ENCODE measurements at places on chromosomes 1 and 21.

DNA sequence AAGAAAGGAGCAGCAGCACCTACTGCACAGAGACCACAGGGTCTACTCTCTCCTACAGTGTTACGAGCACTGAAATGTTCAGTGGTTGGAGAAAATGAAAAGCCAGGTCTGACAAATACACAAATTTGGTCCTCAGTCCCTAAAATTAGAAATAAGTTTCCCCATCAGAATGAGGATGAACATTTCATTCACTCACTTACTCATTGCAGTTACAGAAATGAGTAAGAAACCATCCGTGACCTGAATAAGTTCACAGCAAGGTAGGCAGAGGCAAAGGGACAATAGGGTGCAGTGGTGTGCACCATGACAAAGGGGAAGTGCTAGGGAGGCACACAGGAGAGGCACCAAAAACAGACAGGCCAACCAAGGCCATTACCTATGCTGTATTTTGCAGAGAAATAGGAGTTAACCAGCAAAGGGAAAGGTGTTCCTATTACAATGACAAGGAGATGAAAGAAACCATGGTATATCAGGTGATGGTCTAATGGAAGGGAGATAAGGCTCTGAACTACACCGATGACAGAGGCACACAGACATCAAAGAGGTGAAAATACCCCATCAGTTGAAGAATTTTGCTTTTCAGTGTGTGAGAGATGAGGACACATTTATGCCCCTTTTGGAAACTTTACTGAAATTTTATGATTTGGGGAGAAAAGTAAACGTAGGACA, 29.4 kb downstream of the VAV3 start:
- no peak for DNase-seq

GRCh38 chr1:57986432-57986831, 560.1 kb downstream of the OMA1 start:
- DNase-seq, result no peak

- DNase-seq, result no peak
Observed at GRCh38 chr1:7783178-7783711, 846 bp upstream of the PER3 start.

GRCh38 chr1:32870615-32871363, at the start of gene FNDC5:
Gene FNDC5 (minus strand): TSS chr1:32870912.
- DNase-seq, result no peak

DNA sequence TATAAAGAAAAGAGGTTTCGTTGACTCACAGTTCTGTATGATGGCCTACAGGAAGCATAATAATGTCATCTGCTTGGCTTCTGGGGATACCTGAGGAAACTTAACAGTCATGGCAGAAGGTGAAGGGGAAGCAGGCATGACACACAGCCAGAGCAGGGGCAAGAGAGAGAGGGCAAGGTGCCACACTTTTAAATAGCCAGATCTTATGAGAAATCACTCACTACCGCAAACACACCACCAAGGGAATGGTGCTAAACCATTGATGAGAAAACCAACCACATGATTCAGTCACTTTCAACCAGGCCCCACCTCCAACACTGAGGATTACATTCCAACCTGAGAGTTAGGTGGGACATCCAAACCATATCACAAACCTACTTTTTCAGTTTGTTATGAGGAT, 245.9 kb upstream of the SGIP1 start:
- DNase-seq, result no peak

DNA sequence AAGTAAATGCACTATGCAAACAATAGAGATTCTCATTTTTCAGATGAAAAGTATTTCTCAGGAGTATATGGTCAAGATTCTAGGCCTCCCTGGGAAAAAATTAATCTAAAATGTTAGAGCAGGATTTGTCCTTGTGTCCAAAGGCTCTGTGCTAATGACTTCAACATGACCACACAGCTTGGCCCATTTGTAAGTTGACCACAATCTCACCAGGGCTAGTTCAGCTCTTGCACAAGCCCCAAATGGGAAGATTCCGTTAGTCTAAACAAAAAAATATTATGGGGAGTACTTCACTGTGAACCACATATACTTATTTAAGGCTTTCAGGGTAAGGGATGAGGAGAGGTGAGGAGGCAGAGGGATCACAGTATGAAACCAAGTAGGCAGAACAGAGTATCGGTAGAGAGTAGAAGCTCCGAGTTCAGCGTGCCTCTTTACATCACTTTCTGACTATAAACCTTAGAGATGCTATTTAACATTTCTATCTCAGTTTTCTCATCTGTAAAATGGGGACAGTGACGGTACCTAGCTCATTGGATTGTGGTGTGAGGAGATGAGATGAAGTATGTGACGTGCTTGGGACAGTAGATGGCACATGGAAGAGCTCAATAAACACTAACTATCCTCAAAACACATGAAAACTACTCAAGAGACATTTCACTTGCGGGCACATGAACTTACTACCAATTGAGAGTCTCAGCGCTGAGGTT, 37.8 kb upstream of the CTTNBP2NL start:
- no peak for DNase-seq

GRCh38 chr1:235746245-235746644, 96.7 kb upstream of the GNG4 start:
- no peak for DNase-seq

DNA sequence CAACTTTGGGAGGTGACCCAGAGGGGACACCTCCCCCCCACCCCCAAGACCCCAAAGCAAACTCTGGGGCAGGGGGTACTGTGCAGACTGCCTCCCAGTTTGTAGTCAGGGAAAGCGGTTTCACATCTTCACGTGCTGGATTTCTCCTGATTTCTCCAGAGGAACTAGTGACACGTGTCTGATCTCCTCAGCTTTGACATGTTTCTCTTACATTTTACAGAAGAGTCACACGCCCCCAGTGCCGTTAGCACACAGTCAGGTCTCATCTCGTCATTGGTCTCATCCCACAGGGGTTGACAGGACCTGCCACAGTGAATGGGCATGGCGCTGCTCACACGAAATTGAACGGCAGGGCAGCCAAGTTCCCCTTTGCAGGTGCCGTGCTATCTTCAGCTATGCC, 11.8 kb downstream of the PDPN start:
- DNase-seq, result no peak

DNA sequence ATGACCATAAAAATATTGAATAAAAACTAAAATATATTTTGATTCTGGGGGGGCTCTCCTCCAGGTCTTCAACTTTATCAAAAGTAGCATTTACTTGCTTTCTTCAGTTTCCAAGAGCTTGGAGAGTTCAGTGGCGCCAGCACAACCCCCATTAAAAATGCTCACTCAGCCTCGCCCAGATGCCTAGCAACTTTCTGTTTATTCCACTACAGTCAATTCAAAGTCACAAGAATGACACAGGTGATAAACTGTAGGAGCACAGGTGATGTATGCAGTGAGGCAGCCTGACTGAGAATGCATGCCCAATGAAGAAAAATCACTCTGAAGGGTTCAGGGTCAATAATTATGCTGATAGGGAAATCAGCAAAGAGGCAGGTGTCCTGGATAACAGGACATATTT, 159.4 kb upstream of the ATP1B1 start:
- no peak for DNase-seq

DNA sequence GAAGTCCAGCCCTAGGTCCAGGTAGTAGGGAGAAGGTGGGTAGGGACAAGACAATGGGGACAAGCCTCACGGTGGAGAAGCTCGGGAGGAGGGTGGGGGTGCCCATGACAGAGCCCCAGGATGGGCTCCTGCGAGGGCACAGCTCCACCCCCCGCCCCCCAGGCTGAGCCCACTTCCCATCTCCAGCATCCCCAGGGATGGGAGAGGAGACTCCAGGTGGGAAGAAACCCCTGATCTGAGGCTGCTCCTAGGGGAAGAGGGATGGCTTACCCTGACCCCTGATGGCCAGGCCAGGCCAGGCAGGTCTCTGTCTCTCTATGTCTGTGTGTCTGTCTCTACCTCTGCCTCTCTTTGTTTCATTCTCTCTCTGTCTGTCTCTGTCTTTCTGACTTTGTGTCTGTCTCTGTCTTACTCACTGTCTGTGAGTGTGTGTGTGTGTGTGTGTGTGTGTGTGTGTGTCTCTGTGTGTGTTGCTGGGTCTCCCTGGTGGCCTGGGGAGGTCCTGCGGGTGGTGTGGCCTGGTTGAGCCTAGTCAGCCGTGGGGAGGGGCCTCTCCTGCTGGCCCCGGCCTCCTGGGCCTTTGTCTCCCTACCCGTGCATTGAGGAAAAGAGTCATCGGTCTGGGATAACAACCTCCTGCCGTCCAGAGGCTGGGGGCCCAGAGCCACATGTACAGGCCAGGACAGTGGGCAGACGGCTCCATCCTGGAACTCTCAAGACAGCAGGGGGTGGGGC, 45.7 kb downstream of the WNT9A start:
- peak; percentile 3 for DNase-seq

GRCh38 chr1:109357616-109358015, 40.1 kb downstream of the SORT1 start:
- no peak for DNase-seq

DNA sequence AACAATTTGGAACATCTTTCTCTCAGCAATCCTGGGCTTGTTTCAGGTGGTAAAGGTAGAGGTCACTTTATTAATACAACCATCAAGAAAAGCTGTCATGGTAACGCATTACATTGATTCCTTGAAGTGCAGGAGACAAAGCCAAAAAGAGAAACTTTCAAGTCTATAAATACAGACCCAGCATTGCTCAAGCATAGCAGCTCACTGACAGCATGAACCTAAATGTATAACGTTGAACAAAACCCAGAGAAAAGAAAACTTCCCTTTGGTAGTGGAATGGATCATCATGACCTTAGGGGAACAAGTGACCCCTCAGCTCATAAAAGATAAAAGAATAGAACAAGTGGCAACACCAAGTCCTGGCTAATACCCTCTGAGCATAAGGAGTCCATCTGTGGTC, 332.2 kb downstream of the NTNG1 start:
- no peak for DNase-seq

All from T-helper 2 cell (primary cell).